Thoracic aorta (tissue), 2 donors: ENCODE measurements at places on chromosomes 4 and X.
A peak's percentile ranks its signal among the peaks of the same experiment; 100 is the strongest.

DNA sequence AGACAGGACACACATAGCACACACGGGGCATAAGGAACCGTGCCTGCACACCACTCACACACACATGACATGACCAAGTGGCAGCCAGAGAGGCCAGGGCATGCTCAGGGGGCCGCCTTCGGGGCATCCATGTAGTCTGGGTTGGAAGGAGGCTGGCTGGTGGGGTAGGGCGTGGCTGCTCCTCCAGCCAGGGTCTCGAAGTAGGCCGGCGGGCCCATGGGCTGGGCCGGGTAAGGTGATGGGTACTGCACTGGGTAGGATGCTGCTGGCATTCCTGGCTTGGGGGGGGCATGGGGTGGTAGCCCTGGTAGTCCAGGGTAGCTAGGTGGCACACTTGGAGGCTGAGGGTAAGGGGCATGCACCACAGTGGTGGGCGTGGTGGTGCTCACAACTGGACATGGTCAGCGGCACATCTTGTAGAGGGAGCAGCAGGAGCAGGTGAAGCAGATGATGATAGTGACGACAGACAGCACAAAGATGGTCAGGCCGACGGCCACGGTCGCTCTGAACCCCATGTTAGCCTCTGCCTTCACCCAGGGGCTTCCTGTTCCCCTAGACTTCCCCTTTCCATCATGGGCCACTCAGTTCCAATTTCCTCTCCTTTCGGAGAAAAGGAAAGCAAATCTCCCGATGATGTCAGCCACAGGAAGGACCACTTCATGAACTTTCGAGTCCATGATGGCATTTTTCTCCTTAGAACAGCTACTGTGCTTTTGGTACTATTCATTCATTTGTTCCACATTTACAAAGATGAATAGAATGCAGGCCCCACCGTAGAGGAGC, 10.9 kb upstream of the DDX3X start:
- no peak for DNase-seq

DNA sequence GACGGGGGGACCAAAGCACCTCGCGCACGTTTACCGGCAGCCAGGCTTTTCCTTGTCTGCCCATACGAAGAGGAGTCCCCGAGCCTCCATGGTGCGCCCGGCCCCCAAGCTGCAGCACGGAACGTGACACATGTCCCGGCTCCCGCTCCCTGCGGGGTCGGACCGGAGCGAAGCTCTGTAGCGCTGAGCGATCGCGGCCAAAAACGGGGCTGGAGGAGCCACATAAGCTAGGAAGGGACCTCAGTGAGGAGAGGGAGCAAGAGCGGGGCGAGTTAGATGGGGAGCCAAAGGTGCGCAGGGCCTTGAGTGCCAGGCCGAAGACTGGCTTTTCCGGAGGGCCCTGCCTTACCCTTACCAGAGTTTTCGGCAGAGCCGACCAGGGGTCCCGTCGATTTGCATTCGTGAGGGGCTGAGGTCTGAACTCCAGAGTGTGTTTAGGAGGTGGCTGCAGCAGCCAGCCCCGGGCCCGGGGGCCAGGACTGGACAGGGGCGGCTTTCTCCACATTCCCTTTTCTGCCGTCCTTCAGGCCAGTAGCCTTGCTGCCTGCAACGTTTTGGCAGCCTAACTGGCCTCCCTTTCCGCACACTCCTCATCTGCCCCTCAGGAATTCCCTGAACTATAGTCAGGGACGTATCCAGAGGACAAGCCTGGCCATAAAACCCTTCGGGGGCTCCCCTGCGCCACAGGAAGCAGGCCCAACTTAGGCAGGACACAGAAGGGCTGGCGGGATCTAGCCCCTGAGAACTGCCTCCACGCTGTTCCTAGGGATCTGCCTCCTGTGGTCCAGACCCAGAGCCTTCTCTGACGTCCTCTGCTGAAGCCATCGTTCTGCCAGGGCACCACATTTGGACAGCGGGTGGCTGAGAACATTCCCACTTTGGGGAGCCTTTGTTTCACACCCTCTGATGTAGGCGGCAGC, 689 bp downstream of the SSR4 start:
- no peak for DNase-seq

DNA sequence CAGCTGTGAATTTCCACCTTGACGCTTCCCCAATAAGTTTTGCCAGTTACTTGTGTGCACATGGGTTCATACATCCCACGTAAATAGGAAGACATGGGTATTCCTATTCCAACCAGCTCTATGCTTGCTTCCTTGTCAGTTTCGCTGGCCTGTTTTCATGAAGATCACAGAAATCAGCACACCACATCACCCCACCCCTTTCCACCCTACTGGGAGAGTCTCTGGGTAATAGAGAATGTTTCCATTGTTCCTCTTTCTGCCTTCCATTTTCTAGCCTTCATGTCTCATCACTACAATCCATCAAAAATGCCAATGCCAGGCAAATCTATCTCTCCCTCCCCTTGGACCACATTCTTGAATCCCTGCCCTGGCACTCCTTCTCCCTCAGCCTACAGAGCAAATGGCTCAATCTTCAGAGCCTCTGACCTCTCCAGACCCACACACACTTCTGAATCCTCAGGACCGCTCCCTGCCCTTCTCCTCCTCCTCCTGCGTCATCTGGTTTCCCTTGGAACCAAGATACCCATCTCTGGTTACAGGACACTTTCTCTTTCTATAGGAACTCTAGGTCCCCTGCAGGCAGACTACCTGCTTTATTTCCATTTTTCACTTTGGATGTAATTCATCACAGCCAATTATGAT, 323.3 kb downstream of the DHX15 start:
- DNase-seq: no peak

GRCh38 chr4:85783483-85783882, 308.5 kb downstream of the ARHGAP24 start:
- DNase-seq: no peak

DNA sequence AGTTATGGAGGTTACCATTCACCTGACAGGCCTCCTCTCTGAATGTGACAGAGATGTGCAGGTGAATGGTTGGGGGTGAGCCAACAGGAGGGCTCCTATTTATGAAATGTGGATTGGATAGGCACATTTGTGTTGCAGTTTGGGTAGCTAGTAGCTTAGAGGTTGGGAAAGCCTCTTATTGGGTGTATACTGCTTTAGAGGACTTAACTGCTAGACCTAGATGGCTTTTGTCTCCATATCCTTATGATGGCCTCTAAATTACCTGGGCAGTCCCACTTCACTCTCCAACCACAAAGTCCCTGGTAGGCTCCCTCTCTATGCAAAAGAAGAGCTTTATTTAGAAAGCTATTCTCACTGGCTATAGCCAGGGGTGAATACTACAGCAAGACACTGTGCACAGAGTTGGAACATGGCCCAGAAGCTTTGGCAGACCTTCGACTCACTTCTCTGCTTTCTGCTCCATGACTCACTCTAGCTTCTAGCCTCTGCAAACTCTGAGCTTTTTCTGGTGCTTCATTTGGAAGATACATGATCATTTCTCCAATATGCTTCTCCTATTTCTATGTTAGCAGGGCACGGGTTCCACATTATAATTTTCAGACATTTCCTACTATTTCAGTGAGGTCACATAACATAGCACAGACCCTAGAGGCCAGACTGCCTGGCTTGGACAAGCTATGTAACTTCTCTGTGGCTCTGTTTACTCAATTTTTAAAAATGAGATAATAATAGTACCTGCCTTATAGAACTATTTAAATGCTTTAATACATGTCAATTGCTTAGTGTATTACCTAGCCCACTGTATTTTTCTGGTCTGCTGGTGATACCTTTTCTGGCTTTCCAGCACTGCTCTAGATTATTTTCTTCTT, 6.0 kb upstream of the VGLL1 start:
- DNase-seq: peak; percentile 33

DNA sequence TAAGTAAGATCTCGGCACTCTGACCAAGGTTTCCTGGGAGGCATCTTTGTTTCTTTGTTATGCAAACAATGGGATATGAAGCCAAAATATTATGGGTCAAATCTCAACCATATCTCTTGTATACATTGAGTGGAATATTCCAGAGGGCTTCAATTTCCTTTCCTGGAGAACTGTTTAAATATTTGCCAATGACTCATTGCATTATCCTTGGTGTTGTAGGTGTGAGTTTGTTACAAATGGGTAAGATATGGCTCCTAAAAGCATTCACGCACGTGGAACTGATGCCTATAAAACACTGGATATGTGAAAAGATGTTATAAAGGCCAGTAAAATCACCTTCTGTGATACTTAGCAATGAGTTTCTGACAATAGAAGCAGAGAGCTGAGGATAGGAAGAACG, 150.5 kb upstream of the WDR1 start:
- no peak for DNase-seq

DNA sequence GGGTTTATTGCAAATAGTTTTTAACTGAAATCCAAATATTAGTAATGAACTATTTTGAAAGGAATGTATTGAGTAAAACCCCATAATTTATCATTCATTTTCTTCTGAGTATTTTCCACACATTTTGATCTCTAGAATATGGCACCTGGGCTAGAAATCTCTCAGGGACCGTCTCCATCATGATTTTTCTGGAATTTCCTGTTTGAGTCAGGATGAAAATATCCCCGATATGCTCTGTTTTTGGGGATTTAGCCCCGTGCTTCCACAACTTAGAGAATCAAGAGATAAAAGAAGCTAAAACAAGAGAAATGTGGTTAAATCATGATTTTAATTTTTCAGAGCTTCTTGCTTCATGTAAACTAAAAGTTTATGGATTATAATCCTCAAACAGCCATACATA, 114.2 kb downstream of the SPCS3 start:
- no peak for DNase-seq

DNA sequence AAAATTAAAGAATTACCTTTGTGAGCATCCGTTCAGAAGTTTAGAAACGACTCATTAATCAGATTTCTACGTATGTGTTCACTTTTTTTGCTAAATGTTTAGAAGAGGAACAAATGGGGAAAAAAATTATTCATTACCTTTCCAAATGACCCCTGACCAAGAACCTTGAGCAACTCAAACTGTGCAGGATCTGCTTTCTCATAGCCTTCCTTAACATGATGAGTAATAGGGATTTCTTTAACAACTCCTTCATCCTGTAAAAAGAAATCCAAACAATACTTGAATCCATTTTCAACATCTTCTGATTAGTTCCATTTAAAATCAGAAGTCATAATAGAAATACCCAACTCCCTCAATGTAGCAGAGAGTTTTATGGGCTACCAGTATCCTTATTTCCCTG, 32.1 kb downstream of the RPS6KA6 start:
- DNase-seq: no peak

GRCh38 chr4:184359888-184360287, 114.5 kb downstream of the IRF2 start:
- no peak for DNase-seq

DNA sequence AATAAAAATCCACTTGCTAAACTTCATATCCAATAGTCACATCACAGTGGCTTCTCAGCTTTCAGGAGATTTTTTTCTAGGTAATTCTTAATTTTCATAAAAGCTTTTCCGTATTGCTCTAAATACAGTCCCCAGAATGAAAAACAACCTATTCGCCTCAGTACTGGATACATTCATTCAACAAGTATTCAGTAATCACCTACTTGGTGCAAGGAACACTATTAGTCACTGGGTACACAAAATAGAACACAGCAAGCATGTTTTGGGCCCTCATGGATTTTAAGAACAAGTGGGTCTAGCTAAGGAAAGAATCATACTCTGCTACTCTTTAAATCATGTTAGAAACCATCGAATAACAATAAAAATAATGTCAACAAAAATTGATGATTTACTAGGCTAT, 2.8 kb upstream of the BEX3 start:
- DNase-seq: no peak

DNA sequence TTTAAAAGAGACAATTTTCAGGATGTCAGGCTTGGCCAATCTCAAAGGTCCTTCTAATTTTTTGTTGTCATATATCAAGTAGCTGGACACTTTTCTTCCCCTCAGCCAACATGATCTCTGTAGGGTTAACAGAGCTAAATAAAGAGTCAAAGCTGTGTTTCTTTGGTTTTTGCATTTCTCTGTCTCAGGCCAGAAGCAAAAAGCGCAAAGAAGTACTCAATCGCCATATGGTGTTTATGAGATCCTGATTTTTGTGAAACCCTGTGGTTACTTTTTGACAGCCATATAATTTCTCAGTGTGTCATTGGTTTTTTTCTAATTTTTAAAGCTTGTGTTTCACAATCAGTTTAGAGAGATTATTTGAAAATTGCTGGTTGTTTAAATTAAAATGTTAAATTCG, 111.9 kb downstream of the MAPK10 start:
- no peak for DNase-seq

DNA sequence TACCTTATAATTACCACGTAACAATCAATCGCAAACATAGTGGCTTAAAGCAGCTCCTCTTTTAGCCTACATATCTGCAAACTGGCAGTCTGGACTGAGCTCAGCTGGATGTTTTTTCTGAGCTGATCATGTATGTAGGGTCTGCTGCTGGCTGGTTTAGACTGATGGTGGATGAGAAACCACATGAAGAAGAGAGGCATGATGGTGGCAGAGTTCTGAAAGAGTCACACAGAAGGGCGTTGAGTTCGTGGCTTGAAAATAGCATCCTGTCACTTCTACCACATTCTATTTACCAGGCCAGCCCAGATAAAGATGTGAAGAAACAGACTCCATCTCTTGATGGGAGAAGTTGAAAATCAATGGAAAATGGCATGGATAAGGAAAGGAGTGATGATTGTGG, 151.3 kb downstream of the SNCA start:
- DNase-seq: no peak

GRCh38 chr4:69776696-69777095, 16.3 kb upstream of the SULT1B1 start:
- no peak for DNase-seq

DNA sequence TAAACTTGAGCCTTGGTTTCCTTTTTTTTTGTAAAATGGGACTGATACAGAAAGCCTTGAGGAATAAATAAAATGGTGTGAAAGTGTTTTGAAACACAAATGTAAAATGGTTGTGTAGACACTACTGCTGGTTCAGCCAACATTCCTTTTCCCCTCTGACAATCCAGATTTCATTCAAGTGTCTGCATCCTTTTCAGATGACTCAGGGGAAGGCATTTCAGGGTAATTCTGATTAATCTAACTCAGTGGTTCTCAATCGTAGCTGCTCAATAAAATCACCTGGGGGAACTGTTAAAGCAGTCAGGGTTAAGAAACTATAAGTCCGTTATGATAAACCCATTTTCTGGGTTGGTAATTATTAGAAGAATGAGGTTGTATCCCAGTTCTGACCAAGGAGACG, 4.6 kb downstream of the ARHGAP10 start:
- DNase-seq: no peak

DNA sequence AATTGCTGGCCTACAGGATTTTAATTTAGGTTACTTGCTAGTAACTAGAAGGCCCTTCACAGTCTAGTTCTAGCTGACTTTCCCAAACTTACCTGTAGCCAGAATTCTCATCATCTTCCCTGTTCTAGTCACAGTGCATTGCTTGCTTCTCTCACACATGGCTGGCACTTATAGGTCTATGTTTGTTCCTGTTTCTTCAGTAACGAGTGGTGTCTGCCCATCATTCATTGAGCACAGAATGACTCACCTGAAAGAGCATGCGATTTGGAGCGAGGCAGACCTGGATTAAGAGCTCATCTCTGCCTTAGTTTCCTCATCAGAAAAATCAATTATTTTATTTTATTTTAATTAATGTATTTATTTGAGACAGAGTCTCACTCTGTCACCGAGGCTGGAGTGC, 201.7 kb upstream of the ANK2 start:
- DNase-seq: no peak

- no peak for DNase-seq
Measured at GRCh38 chrX:13008189-13008533, 33.3 kb downstream of the TMSB4X start.
